ENCODE measurements at places on chromosomes 3 and 15.
A peak's percentile ranks its signal among the peaks of the same experiment; 100 is the strongest.

- DNase-seq: no peak
These were observed 272.3 kb upstream of the NECTIN3 start for GRCh38 chr3:110799271-110799670.

GRCh38 chr3:73480187-73480672 lies 144.5 kb downstream of the PDZRN3 start:
- no peak for DNase-seq

GRCh38 chr3:196281962-196282361 lies 5.6 kb downstream of the PCYT1A start:
- DNase-seq: no peak

DNA sequence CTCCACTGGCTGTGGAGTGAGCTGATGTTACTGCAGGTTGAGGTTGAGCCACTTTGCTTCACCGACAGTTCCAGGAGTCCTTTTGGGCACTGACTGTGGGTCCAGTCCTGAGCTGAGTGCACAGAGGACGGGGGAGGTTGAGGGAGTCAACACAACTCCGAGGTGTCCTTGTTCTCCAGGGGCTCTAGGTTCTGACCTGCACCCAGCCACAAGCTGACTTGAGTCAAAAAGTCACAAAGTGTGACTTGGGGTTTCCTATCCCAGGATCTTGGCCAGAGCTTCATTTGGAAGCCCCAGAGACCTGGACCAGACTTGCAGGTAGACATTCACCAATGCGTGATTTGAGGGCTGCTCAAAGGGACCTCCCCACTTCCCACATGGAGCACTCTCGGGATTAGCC lies 95.0 kb downstream of the FAM43A start:
- no peak for DNase-seq

- no peak for DNase-seq
These were observed 16.1 kb downstream of the ATP10A start for GRCh38 chr15:25847051-25847450.

GRCh38 chr3:143122608-143123352 lies 3.2 kb downstream of the CHST2 start:
- no peak for DNase-seq

GRCh38 chr3:184176377-184177330 lies 2.0 kb downstream of the AP2M1 start:
- peak; percentile 17 for DNase-seq

- DNase-seq: no peak
These were observed 26.9 kb downstream of the MCTP2 start for GRCh38 chr15:94258246-94258645.

GRCh38 chr3:133783762-133784161 lies 21.9 kb upstream of the SRPRB start:
- DNase-seq: no peak

- DNase-seq: no peak
These were observed 178.6 kb upstream of the TRIM42 start for GRCh38 chr3:140499114-140499757.

DNA sequence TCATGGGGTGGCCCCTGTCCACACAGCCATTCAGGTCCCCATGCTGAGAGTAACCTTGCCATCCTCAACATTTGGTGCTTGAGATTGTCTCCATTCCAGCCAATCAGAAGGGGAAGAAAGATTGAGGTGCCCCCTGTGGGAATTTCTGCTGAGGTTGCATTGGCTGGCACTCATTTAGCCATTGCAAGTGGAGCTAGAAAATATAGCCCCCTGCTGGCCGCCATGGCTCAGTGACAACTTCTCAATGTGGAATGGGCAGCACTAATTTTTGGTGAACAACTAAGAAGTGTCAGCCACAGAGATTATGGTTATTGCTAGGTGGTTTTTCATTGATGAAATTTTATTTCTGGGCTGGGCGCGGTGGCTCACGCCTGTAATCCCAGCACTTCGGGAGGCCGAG lies 22.0 kb downstream of the COL6A6 start:
- no peak for DNase-seq

DNA sequence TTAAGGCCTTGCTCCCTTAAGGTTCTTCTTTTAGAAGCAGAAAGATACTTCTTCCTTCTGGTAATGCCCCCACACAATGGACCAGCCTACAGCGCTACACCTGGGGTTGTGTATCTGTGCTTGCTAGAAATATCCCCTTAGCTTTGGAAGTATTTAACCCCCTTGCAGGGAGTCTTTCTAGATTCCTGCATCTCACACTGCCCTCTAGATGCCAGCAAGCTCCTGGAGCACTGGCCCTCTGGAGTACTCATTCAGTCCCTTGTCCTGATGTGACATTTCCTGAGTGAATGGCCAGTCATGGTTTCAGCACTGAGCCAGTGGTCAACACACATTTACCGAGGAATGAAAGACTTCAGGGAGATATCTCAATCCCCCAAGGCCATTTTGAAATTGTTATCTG lies 30.4 kb upstream of the RBP2 start:
- DNase-seq: no peak

- peak; percentile 6 for DNase-seq
These were observed 80.0 kb downstream of the SQOR start for GRCh38 chr15:45714590-45715488.

GRCh38 chr15:75902129-75902557 lies 1.5 kb upstream of the FBXO22 start:
- no peak for DNase-seq

- DNase-seq: no peak
These were observed 18.9 kb downstream of the PHC3 start for GRCh38 chr3:170162630-170163029.

DNA sequence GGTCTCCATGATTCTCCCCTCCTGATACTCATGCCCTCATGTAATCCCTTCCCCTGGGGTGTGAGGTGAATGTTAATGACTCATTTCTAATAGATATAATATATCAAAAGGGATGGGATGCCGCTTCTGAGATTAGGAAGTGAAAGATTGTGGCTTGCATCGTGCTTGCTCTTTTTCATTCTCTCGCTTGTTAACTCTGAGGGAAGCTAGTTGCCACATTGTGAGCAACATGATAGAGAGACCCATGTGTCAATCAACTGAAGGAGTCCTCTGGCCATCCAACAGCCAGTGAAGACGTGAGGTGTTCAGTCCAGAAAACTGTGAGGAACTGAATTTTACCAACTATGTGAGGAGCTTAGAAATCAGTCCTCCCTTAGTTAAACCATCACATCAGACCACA lies 28.9 kb upstream of the DRD3 start:
- no peak for DNase-seq

- no peak for DNase-seq
These were observed 139.0 kb upstream of the CGNL1 start for GRCh38 chr15:57237301-57237642.

DNA sequence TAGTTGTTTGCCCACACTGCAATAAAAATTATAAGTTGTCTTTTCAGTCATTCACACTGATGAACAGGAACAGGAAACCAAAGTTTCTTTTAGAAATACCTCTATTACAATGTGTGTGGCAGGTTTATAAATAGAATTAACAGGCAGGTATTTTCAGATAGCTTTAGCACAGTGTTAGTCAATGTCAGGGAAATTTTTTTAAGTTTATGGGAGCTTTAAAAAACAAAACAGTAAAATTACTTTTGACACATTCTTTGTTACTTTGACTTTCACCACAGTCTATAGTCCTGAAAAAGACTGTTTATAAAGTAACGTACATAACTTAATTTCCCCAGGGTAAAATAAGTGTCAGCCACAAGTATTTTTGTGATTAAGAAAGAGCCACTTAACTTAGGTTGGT lies 38.1 kb downstream of the SERPINI1 start:
- no peak for DNase-seq

GRCh38 chr3:101212730-101213129 lies 107.6 kb downstream of the IMPG2 start:
- no peak for DNase-seq

- no peak for DNase-seq
These were observed 620.8 kb upstream of the MDFIC2 start for GRCh38 chr3:70933105-70933810.

DNA sequence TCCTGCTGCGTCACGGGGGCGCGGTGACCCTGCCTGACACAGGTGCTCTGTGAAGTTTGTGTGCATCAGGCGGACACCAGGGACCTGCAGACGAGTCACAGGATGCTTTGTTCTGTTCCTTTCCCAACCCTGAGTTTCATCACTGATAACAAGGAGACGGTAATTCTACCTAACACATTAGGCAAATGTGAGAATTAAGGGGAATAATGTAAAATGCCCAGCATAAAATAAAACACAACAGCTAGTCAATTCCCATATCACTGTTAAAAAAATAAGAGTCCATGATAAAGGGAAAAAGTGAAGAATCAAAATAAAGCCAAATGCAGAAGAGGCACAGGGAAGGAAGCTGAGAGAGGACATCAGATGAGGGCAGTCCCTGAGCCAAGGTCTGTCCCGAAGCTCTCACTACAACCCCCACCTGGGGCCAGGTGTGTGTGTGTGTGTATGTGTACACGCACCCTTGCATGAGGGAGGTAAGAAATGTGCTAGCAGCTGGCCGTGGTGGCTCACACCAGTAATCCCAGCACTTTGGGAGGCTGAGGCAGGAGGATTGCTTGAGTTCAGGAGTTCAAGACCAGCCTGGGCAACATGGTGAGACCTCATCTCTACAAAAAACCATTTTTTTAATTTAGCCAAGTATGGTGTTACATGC lies 27.5 kb downstream of the PLA2G4D start:
- DNase-seq: no peak

DNA sequence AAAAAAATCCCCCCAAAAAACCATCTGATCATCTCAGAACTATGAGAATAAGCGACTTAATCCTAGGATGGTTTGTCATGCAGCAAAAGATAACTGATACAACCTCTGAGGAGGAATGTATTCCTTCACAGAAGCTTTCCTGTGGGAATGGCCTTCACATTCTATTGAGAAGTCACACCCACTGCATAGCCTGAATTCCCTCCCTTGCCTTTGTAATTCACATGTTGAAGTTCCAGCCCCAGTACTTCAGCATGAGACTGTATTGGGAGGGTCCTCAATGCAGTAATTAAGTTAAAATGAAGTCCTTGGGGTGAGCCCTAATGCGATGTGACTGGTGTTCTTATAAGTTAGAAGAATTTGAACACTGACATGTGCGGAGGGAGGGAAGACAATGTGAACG lies 395.2 kb downstream of the TUSC7 start:
- no peak for DNase-seq

DNA sequence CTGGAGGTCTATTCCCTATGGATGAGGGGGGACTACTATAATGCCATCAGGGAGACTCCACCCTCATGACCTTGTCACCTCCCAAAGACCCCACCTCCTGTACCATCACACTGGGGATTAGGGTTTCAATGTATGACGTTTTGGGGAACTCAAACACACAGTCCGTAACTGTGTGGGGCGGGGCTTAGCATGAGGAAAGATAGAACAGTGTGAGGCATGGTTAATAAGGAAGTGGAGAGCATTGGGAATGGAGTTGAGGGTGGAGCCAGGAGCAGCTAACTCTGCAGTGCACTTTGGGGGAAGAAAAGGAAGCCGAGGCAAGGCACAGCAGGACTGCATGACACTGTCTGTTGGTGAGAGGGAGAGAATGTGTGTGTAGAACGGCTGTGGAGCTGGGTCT lies 90.9 kb upstream of the AGBL1 start:
- DNase-seq: no peak

GRCh38 chr3:30604093-30604492 lies 2.3 kb upstream of the TGFBR2 start:
- no peak for DNase-seq

GRCh38 chr3:9660972-9661371 lies 11.7 kb downstream of the MTMR14 start:
- no peak for DNase-seq

- no peak for DNase-seq
These were observed 166.4 kb upstream of the TLE3 start for GRCh38 chr15:70264014-70264582.

DNA sequence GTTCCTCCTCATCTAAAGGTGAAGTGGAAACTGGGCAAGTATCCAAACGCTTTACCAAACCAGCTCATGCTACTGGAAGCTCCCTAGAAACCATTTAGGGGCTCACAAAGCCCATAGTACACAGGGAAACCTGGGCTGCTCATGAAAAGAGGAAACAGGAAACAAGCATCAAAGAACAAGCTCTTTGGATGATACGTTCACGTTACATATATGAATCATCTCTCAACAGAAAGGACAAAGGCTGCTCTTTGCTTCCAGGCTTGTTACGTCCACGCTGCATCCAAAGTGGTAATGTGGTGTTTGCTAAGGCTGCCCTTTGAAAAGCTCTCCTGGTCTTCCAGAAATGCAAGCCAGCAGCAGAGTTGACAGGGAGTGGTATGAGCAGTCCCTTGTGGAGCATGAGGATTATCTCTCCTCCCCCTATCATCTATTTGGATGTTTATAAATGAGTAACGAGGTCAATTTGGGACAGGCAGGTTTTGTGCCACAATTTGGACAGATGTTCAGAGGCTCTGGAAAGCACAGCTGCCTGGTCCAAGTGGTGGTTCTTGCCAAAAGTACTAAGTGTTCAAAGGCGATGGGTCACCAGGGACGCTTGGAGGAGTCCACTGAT lies 98.0 kb upstream of the RORA start:
- DNase-seq: no peak

- no peak for DNase-seq
These were observed 18.7 kb upstream of the FOXP1 start for GRCh38 chr3:71602256-71602655.

DNA sequence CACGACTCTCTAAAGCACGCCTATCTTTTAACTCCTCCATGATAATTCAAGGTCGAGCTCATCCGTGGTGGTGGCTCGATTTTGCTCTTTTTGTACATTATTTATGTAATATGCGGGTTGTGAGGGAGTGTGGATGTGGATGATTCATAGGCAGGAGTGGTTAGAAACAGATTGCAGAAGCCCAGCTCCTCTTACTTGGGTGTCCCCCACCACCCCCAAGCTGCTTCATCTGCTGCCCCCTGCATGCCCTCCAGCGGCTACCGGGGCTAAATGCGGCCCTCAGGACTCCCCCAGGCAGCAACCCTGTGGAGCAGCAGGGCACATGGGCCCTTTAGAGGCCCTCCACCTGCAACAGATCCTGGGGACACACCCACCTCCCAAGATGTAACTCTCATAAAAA lies 111.5 kb upstream of the SELENOK start:
- no peak for DNase-seq

DNA sequence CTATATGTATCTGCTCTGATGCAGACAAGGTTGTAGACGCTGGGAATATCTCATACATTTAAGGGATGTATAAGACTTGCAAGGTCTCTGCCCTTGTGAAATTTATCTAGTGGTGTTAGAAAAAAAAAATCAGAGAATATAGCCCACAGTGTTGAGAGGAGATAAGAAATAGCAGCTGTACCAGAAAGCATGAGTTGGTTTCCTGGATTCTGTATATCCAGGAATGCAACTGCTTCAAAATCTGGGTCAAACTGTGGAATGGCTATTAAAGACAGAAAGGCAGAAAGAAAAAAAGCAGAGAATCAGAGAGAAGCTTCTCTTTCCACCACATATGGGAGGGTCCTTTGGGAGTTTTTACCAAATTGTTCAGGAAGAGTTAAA lies 1.5 kb upstream of the TMEM212 start:
- no peak for DNase-seq
